ENCODE measurements at places on chromosomes 4 and X.

DNA sequence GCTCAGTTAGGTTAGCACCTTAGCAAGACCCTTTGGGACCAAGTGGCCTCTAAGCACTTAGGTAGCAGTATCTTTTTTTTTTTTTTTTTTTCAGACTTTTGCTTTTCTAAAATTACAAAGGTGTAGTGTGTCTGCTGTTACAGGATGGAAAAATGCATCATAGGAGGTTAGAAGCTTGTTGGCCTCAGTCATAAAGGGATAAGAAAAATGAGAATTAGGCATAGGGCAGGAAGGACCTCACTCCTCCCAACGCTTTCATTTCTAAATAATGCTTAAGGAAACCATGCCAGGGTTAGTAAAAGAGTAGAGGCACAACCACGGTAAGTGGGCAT, 148.4 kb upstream of the PLAC1 start:
- no peak for DNase-seq

- no peak for DNase-seq
Measured at GRCh38 chr4:46937493-46937892, 28.4 kb upstream of the COX7B2 start.

DNA sequence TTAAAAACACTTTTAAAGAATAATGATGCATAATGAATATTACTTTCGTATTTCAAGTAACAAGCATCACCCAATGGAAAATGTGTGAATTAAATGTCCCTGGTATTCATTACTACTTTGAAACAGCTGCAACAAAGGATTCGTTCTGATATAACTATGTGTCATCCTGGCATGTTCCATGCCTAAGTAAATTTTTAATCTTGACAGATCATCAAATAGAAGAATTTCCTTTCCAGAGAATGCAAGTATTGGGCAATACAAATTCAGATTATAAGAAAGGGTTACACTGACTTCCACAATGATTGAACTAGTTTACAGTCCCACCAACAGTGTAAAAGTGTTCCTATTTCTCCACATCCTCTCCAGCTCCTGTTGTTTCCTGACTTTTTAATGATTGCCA, 105.3 kb downstream of the SPCS3 start:
- DNase-seq, result no peak

GRCh38 chr4:64121803-64122202, 287.4 kb downstream of the TECRL start:
- DNase-seq, result no peak

- DNase-seq, result no peak
Measured at GRCh38 chr4:92236877-92237276, 66.9 kb upstream of the GRID2 start.

- DNase-seq, result no peak
Measured at GRCh38 chr4:179291657-179292056, 1849.4 kb upstream of the AGA start.

- DNase-seq, result no peak
Measured at GRCh38 chrX:112820364-112821268, 20.0 kb downstream of the AMOT start.

DNA sequence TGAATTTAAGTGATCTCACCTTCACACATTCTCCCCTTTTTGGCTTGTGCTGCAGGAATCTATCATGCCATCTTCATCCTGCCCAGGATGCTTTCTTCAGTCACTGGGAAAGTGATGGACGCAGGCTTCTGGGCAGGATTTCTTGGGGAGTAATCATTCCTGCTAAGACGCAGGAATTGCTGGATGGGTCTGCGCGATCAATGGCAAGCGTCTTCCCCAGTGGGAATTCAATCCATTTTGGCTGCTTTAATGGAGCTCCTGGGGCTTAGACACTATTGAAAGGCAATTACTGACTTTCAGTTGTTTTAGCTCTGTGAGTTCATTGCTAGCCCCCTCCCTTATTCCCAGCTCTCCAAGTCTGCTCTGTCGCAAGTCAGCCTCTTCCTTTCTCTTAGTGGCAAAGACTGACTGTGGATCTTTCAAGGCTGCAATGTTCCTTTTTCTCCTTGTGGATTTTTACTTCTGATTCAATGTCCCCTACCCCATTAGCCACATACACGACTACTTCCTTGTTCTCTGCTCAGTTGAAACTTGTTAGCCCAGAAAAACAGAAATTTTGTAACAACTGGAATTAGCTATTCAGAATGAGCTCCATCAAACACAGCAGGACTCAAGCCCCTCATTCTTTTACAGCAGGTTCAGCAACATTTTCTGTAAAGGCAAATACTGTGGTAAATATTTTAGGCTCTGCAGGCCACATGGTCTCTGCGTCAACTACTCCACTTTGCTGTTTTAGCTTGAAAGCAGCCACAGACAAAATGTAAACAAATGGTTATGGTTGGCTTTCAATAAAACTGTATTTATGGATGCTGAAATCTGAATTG, 154.9 kb downstream of the ASB9 start:
- DNase-seq, result no peak

GRCh38 chr4:27524224-27524623, 663.6 kb downstream of the STIM2 start:
- DNase-seq, result no peak

- no peak for DNase-seq
Measured at GRCh38 chr4:61149278-61149677, 50.8 kb upstream of the ADGRL3 start.

GRCh38 chr4:35884714-35885480, 359.4 kb downstream of the ARAP2 start:
- no peak for DNase-seq

DNA sequence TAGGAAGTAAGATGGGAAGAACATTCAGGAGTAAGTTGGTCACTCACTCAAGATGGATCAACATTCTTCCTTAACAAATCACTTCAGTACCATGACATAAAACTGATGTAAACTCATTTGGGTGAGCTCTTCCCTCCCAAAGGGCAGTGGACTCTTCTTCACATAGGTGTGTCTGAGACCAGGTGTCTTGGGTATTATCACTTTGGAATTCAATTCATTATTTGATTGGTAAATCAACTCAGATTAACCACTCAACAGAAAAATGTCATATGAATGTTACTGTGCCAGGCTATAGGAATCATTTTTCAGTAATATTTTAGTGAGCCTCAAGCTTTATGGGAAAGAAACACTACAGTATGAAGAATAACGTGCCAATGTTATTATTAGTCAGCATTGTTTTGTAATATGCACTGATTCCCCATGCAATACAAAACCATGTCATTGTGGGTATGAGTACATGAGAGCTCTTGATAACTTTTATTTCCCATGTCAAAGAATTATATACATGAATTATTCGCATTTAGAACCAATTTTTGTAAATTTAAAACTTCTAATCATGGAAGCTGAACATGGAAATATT, 58.6 kb upstream of the ETNPPL start:
- no peak for DNase-seq

GRCh38 chr4:89506866-89507491, 199.4 kb upstream of the GPRIN3 start:
- DNase-seq, result no peak

- DNase-seq, result no peak
Measured at GRCh38 chr4:82069883-82070638, 303.7 kb downstream of the HNRNPD start.

- no peak for DNase-seq
Measured at GRCh38 chrX:3501833-3502535, 155.5 kb upstream of the MXRA5 start.

DNA sequence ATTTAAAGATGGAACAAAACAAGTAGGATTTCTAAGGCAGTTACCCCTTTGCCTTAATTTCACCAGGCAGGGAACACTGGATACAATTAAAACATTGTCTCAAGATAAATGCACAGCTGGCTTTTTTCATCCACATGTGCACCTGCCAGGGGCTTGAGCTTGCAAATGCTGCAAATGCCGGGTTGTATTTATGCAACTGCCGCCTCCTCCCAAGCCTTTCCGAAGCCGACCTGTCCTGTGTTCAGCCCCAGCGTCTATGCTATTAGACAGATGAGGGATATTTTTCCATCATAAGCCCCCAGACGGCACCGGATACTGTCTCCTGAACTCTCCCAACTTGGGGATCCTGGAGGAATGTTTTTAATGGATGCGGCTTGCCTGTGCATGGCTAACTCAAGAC, 251.6 kb downstream of the CRLF2 start:
- DNase-seq, result no peak

DNA sequence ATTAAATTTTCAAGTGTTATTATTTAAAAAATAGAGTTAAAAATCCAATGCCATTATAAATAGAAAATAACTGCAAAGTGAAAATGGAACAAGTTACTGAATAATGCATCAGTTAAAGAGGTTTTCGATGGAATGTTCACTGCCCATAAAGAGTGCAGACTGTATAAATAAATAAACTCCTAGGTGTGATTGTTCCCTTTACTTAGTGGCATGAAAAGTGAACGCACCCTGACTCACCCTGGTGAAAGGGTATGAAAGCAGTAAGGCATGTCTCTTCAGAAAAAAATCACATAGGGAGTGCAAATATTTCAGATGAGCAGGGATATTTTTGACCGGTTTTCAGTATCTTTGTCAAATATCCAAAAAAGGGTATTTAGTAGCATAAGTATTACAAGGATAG, 387.8 kb downstream of the DCAF12L2 start:
- no peak for DNase-seq

GRCh38 chr4:44761306-44761705, 35.0 kb upstream of the GNPDA2 start:
- DNase-seq, result no peak

GRCh38 chrX:110012818-110013485, 10.0 kb downstream of the TMEM164 start:
- no peak for DNase-seq

DNA sequence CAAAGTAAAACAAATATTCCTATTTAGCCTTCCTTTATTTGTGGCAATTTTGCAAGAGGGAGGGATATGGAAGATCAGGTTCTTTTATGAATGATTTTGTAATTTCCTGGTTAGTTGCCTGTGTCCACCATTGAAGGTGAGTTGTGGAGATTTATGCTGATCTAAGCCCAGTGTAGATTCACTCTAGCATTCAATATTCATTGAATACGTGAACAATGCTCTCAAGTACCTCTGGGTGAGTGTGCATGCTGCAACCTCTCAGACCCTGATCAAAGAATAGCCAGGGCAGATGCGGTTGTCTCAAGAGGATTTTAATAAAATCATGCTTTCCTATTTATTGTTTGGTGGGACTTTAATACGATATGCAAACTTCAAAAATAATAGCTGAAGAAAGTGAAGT, 628.4 kb downstream of the SPRY1 start:
- no peak for DNase-seq

DNA sequence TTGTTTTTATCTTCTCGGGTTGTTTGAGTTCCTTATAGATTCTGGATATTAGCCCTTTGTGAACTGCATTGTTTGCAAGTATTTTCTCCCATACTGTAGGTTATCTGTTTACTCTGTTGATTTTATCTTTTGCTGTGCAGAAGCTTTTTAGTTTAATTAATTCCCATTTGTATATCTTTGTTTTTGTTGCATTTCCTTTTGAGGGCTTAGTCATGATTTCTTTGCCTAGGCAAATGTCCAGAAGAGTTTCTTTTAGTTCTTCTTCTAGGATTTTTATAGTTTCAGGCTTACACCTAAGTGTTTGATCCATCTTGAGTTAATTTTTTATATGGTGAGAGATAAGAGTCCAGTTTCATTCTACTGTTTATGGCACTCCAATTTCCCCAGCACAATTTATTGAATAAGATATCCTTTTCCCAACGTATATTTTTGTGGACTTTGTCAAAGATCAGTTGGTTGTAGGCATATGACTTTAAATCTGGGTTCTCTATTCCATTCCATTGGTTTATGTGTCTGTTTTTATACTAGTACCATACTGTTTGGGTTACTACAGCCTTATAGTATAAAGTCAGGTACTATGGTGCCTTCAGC, 54.3 kb downstream of the EGF start:
- DNase-seq, result no peak

DNA sequence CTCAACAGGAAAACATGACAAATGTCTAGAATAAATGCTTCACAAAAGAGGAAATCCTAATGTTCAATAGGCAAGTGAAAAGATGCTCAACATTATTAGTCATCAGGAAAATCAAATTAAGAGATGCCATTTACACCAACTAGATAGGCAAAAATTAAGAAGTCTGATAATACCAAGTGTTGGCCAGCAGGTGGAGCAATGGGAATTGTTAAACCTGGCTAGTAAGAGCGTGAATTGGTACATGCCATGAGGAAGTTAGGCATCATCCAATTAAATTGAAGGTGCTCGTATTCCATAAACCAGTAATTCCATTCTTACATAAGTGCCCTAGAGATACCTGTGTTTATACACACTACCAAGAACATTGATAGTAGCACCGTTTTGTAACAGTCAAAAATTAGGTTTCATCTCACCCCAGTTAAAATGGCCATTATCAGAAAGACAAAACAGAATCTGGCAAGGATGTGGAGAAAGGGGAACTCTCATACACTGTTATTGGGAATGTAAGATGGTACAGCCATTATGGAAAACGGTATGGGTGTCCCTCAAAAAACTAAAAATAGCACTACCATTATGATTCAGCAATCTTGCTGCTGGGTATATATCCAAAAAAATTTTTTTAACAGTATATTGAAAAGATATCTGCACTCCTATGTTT, 14.0 kb upstream of the ZCCHC18 start:
- DNase-seq, result peak; percentile 48

- no peak for DNase-seq
Measured at GRCh38 chr4:3267576-3268394, 18.8 kb downstream of the MSANTD1 start.

- no peak for DNase-seq
Measured at GRCh38 chr4:118367361-118367760, 14.6 kb upstream of the PRSS12 start.

DNA sequence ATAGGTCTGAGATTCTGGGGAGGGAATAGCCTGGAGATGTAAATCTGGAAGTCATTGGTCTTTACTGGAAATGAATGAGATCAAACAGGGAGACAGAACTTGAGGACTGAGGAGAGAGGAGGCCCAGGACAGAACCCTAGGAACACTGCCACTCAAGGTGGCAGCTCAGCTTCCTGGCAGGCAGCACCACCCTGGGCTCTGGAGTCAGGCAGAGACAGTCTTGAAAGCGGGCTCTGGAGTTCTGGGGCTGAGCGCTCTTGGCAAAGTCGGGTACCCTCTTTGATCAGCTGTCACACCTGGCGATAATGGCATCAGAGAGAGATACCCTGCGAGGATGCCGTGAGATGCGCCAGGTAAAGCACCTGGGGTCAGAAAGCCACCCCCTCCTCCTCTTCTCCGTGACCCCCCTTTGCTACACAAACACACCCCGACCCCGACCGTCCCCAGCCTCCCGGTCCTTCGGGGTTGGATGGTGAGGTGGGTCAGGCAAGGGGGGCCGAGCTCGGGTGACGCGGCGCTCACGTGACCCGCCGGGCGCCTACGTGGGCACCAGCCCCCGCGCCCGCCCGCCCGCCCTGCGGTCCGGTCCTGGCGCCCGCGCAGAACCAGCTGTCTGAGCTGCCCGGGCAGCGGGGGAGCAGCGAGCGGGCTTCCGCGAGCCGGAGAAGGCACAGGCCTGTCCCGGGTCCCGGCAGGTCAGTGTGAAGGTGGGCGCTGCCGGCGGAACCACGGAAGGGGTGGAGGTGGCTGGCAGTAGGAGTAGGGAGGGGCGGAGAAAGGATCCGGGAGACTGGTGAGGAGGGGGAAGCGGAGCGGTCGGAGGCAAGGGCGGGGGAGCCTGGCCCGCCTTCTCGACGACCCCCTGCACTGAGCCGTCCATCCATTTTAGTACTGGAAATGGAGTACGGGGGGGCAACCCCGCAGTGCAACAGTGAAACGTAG, at the start of gene TCEAL3:
TCEAL3 (plus strand) TSS at position 600 of the 942 bp plus-strand sequence. CDS start 1,102 bp downstream, outside the sequence.
- DNase-seq, result peak; percentile 43

Measured in activated CD4-positive, alpha-beta memory T cell treated with anti-CD3 and anti-CD28 coated beads for 36 hours (primary cell).